ENCODE measurements at places on chromosomes 3 and 15.

GRCh38 chr15:43498990-43499389, 6.0 kb upstream of the TP53BP1 start:
- no peak for DNase-seq

DNA sequence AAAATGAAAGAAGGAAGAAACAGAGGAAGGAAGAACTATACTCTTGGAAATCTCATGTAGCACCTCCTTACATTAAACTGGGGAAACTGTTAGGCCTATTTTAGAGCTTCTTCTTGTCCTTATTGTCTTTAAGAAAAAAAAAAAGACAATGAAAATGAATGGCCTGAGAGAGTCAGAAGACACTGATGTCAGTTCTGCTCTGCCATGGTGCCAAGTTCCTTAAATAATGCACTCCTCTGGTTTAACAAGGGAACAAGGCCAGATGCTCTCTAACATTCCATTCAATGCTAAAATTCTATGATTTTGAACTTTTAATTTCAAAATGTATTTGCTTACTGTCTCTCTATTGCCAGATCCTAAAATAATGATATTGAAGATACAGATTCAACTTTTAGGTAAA, 4.4 kb upstream of the MBNL1 start:
- no peak for DNase-seq

- DNase-seq = no peak
Observed at GRCh38 chr3:133276594-133276993, 123.3 kb upstream of the BFSP2 start.

DNA sequence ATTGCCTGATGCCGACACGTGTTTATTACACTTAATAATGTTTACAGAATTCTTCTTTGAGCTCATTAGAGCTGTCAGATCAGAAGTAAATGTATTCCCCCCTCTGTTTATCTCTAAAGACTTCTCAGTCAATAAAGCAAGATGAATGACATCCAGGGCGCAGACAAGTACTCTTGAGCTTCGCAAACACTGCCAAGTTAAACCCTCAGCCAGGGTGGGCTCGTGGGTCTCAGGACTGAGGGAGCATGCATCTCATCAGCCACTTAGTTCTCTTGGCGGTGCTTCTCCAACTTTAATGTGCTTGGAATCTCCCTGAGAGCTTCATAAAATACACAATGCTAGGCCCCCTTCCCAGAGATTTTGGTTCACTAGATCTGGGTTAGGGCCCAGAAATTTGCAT, 333.9 kb upstream of the THRB start:
- DNase-seq = no peak

GRCh38 chr3:5184499-5184898, 3.0 kb upstream of the EDEM1 start:
- no peak for DNase-seq

- no peak for DNase-seq
Observed at GRCh38 chr15:100628746-100629145, 26.4 kb downstream of the ASB7 start.

- peak; percentile 69 for DNase-seq
Observed at GRCh38 chr15:68817304-68818065, 3.2 kb downstream of the ANP32A start.

DNA sequence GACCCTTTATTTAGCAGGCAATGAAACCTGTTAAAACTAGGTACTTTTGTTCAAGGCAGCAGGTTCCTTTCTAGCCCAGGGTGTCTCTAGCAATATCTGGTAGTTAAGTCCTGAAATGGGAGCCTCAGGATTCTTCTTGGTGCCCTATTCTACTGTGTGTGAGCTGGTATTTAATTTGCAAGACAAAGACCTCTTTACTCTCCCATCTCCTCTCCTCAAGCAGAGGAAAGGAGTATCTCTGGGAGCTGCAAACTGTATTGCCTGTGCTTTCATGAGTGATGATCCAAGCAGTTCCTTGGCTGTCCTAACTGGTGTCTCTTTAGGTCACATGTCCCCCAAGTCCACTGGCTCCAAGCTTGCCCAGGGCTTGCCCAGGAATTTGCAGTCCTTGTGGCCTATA, 188.2 kb downstream of the SI start:
- DNase-seq = no peak

DNA sequence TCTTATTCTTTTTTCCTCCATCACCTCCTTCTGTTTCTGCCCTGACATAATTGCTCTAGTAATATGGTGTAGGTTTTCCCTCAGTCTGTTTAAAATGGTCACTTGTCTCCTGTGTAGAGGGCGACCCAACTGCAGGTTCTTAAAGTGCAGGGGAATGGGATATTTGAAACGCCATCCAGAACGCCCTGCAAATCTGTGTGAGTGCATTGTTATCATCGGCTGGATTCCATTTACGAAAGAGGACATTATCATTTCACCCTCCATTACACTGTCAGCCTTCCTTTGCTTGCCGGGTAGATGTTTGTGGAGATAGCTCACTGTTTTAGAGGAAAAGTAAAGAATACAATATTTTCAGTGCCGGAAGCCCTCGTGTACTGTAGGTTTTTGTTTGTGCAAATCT, 354.0 kb downstream of the LRTM1 start:
- no peak for DNase-seq

- DNase-seq = no peak
Observed at GRCh38 chr15:93257920-93258319, 168.9 kb upstream of the RGMA start.

DNA sequence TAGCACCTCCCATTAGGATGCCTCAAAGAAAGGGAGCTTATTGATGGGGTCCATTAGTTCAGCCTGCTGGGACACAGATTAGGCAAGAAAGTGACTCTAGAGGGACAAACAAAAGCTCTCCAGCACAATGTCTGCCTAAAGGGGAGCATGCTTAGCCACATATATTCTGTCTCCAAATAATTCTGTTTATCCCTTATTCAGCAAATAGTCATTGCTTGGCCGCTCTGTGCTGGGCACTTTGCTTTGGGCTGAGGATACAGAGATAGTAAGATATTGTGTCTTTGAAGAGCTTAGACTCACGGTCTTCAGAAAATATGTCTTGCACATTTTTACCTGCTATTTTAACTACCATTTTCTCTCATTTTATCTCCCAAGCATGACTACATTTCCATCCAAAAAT, 159.8 kb downstream of the SYNPR start:
- DNase-seq = no peak

- no peak for DNase-seq
Observed at GRCh38 chr3:23750573-23751210, 55.1 kb upstream of the UBE2E1 start.

DNA sequence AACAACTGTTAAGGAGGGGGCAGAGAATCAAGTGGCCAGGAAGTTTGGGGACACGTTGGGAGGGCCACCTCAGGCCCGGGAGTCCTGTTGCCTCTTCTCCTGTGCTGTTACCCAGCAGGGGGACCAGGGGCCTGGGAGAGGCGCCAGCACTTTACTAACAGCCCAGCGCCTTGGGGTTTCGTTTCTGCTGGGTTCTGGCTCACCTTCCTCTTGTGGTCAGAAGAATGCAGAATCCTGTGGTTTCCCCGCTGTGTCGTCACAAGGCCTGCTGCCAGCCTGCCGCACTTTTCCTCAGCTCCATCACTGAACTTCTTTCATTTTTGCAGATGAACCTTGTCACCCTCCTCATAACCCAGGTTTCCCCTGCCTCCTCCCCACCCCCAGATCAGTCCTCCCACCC, 67.7 kb downstream of the SLC30A4 start:
- peak; percentile 79 for DNase-seq

DNA sequence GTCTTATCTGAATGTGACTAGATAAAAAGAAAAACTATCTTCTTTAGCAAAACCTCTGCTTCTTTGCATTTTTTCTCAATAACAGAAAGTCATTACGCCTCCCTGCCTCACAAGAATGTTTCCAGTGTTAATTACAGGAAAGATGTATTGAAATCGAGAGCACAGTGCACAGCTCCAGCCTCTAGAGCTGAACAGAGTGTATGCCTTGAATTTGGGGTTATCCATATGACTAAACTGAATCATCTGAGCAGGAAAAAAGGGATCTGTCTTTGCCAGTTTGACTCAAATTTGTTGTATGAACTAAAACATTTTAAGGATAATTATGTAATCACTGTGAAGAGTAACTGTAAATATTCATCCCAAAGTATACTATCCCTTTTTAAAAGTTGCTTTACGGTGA, 149.1 kb upstream of the CGNL1 start:
- no peak for DNase-seq

- DNase-seq = no peak
Observed at GRCh38 chr15:85789496-85789875, 5.2 kb downstream of the KLHL25 start.

DNA sequence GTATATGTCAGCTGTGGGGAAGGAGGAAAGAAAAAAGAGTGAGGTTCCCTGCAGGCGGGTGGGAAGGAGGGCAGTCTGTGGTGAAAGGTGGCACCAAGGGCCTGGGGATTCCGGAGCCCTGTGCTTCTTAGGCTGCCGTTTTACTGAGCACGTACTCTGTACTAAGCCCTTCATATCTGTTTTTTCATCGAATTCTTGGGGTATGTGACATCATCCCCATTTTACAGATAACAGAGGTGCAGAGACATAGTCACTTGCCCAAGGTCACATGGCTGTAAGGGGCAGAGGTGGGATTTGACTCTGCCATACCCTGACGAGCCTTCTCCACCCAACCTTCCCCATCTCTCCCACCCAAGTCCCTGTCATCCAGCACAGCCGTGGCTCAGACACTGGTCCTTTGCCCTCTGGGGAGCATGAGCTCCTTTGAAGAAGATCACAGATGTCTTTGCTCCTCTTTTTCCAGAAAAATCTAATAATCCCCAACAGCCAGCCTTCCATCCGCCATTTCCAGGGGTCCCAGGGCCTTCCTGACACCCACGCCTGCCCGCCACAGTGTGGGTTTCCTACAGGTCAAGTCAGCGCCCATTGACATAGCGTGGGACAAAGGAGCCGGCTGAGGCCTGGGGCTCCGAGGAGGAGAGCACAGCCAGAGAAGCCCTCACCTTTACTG, 24.2 kb downstream of the CYP11A1 start:
- no peak for DNase-seq

GRCh38 chr3:150072576-150072975, 101.9 kb upstream of the PFN2 start:
- DNase-seq = no peak

DNA sequence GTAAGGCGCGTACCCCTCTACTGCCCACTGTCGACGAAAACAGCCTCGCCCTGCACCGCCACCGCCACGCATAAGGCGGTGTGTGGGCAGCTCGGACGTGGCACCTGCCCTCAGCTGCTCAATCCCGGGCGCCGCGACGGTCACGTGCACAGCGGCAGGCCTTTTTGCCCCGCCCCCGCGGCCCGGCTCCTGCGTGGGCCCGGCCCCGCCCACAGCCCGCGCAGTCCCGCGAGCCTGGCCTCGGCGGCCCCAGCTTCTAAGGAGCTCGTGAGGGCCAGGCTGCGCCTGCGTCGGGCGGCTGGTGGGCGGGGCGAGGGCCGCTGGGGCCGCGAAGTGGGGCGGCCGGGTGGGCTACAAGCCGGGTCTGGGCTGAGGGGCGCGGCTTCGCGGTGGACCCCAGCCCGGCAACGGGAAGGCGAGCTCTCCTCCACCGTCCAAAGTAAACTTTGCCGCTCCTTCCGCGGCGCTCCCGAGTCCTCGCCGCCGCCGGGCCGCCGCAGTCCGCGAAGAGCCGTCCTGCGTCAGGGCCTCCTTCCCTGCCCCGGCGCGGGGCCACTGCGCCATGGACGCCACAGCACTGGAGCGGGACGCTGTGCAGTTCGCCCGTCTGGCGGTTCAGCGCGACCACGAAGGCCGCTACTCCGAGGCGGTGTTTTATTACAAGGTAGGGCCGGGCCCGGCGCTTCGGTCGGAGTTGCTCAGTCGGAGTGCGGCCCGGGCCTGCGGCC, at the start of gene CAPN7:
CAPN7 (plus strand) TSS at position 313 of the 728 bp plus-strand sequence; CDS start at position 563, 250 bp downstream.
- peak; percentile 97 for DNase-seq

- DNase-seq = no peak
Observed at GRCh38 chr3:34106879-34107278, 308.4 kb downstream of the PDCD6IP start.

DNA sequence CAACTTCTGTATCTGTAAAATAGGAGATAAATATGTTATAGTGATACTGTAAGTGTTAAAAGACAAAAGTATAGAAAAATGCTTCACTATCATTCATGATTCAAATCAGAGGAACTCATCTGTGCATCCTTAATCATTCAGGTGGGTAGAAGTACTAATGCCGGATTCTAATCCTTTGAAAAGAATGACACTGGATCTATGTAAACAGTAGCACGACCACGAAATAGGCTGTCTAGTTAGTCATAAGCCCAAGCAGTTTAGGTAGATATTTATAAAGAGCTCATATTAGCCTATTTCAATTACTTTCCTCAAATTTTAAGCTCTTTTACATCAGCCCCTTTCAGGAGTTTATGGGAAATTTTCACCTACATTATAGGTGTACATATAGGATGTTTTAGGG, 437.9 kb downstream of the SOX2 start:
- no peak for DNase-seq

DNA sequence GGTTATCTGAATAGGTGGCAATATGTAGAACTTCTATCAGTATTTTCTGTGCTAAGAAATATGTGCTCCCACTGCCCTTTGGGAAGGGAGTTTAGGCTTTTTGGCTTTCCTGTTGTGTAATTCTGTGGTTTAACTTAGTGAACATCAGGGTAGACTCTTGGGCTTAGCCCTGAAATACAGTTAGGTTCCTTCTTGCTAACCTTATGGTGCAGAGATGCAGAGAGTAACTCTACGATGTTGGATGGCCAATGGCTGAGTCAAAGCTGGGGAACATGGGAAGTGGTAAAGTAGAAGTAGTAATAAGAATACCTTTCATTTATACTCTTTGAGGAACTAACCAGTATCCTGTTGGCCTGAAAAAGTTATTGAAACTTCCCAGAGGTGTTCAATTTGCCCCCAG, 80.8 kb upstream of the IL12A start:
- DNase-seq = no peak

DNA sequence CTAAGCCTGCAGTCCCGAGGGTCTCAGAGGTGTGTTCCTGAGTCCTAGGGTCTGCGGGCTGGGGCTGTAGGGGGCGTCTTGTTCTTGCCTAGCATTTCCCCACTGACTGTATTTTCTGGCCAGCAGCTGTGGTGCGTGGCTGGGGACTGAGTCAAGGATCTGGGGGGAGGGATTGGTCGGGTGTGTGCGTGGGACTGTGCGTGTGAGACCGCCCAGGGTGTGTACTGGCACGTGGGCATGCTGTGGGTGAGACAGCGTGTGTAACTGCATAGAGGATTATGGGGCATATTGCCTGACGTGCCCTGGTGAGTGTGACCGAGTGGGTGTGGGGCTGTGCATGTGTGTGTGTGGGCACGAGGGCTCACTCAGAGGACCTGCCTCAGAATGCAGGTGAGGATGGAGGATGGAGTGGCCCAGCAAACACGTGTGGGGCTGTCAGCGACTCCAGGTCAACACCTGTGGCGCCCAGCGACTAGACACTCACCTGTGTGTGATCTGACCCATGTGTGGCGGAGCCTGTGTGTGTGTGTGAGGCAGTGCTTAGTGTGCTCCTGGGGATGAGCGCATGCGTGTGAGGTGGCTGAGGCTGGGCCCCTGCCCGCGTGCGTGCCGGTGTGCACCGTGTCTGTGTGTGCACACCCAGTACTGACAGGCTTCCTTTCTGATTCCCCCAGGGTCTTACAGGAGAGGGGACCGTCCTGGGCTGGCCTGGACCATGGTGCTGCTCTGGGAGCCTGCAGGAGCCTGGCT, 20.9 kb downstream of the FBLN2 start:
- DNase-seq = no peak

GRCh38 chr3:46930945-46931403, 45.6 kb downstream of the CCDC12 start:
- DNase-seq = no peak

Measured in T-helper 2 cell treated with Interferon-gamma antibody and Interleukin-4, amounts not matched to agents 5 μg/mL and 100 μg/mL, for 36 hours (primary cell).